ENCODE measurements at places on chromosomes 7 and 10.

DNA sequence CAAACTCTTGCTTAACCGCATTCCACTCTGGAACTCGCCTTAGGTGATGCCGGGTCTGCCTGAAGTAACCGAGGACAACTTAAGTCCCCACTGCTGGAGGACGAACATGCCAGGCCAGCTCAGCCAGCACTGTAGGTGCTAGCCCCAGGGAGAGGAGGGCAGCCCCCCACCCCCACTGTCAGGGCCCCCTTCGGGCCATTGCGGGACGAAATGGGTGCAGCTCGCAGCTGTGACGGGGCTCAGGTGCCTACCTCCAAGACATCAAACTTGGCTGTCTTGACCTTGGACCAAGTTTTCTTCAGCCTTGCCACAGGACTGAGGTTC is 60.4 kb downstream of the CSGALNACT2 start:
- no peak for DNase-seq

DNA sequence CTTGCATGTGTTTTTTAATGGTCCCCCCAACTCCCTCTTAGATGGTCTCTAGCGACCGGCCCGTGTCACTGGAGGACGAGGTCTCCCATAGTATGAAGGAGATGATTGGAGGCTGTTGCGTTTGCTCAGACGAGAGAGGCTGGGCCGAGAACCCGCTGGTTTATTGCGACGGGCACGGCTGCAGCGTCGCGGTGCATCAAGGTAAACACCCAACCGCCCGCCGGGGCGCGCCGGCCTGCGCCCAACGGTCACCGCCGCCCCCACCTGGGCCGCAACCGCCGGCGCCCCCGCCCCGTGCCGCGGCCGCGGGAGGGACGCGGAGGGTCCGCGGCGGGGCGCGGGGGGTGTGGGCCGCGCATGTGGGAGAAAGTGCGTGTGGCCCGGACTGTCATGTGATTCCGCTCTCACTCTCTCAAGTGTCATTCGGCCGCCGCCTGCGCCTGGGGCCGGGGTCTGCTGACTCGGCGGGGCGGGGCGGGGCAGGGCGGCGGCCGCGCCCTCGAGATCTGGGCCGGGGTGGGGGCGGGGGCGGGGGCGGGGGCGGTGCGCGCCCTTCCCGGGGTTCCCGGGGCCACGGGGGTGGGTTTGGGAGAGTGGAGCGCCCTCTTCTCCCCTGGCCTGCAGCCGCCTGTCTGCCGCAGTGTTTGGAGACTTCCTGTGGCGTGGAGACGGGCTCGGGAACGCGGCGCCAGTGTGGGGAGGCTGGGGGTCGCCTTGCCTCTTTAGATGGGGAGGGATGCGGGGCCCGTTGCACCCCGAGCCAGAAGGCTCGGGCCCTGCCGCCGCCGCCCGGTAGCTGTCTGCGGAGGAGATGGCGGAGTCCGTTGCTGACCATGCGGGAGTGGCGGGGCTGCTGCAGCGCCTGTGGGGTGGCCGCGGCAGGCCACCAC is 817 bp downstream of the MLLT10 start:
- no peak for DNase-seq

- DNase-seq, result no peak
Measured at GRCh38 chr10:114261076-114261475, 22.0 kb downstream of the VWA2 start.

GRCh38 chr10:50576245-50576815 is 47.4 kb downstream of the SGMS1 start:
- DNase-seq, result no peak

GRCh38 chr10:9853405-9854355 is 1164.0 kb upstream of the CELF2 start:
- DNase-seq, result no peak

DNA sequence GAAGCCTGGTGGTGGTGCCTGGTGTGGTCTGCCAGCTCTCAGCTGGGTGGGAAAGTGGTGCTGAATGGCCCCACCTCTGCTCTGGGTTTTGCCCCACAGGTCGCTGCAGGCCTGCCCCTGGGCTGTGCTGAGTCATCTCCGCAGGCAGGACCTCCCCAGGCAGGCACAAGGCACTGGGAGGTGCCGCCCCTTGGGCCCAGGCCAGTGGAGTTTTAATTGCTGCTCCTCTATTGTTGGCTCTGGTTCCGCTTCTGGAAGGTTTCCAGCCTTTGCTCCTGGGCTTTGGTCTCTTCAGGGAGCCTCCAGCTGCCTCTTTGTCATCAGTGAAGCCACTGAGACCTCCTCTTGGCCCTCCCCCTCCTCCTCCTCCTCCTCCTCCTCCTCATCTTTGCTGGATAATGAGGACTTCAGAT is 180.3 kb upstream of the GRB10 start:
- no peak for DNase-seq

DNA sequence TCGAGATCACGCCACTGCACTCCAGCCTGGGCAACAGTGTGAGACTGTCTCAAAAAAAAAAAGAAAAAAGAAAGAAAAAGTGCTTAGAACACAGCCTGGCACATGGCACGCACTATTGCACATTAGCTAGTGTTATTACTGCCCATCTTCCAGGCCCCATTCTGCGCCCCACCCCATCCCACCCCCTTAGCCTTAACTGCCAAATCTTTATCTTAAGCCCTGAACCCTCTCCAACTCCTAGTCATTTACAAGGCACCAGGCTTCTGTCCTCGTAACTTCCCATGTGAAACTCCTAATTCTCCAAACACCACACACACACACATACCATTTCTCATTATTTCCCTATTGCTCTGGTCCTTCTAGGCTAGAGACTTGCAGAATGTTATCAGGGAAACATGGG is 4.8 kb downstream of the FRAT2 start:
- no peak for DNase-seq

DNA sequence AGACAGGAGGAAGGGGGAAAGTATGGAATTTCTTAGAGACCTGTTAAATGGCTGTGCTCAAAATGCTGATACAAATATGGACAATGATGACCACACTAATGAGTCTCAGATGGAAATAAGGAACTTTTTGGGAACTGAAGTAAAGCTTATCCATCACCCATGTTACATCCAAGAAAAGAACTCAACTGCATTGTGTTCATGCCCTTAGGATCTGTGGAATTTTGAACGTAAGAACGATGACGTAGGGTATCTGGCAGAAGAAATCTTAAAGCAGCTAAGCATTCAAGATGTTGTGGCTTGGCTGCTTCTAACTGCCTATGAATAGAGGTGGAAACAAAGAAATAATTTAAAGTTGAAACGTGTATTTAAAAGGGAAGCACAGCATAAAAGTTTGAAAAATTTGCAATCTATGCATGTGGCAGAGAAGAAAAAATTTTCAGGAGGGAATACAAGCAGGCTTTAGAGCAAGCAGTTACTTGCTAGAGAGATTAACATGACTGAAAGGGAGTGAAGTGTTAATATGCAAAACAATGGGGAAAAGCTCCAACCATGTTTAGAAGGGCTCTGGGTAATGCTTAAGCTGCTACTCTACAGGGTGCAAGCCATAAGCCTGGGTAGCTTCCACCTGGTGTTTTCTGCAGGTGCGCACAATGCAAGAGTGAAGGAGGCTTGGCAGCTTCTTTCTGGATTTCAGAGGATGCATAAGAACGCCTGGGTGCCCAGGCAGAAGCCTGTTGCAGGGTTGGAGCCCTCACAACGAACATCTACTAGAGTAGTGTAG is 499.7 kb upstream of the SEMA3D start:
- DNase-seq, result no peak

DNA sequence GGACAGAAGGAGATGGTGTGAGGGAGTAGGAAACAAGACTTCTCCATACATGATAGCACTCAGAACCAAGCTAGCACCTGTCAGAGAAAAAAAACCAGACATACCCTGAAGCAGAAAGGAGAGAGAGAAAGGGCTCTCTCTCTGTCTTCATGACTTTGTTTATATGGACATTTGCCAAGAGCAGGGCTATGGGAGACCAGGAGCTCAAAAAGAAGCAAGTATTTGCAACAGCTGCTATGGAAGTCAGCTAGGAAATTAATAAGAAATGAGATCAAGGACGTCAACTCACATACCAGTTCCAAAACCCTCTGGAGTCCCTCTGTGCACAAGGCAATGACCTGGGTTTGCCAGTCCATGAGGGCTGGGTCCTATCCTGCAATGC is 111.6 kb downstream of the SGMS1 start:
- no peak for DNase-seq

- no peak for DNase-seq
Measured at GRCh38 chr7:5350600-5351385, 68.0 kb downstream of the SLC29A4 start.

- DNase-seq, result no peak
Measured at GRCh38 chr10:70478191-70479164, at the start of gene PALD1. TSS of gene PALD1 (plus strand) at chr10:70478767. CDS start at chr10:70525952, 47,185 bp downstream.

DNA sequence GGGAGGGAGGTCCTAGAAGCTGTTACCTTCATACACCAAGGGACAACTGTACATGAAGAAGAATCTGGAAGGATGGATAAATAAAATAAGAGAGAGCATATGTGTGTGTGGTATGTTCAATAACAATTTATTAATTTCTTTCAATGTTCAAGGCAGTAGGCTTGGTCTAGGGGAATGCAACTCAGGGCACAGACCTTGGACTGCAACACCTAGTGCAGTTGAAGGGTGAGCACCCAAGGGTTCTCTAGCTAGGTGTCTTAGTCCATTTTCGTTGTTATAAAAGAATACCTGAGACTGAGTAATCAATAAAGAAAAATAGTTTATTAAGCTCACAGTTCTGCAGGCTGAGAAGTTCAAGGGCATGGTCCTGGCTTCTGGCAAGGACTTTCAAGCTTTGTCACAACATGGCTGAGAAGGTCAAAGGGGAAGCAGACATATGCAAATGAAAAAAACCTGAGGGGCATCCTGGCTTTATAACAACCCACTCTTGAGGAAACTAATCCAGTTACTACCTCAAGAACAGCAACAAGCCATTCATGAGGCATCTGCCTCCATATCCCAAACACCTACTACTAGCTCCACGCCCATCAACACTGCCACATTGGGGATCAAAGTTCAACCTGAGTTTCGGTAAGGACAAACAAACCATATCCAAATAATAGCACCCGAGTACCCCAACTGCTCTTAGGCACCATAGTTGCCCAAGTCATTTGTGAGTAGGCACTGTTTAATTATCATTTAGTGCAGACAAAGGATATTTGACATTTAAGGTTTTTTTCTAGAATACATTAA is 15.7 kb upstream of the SGCE start:
- DNase-seq, result no peak

DNA sequence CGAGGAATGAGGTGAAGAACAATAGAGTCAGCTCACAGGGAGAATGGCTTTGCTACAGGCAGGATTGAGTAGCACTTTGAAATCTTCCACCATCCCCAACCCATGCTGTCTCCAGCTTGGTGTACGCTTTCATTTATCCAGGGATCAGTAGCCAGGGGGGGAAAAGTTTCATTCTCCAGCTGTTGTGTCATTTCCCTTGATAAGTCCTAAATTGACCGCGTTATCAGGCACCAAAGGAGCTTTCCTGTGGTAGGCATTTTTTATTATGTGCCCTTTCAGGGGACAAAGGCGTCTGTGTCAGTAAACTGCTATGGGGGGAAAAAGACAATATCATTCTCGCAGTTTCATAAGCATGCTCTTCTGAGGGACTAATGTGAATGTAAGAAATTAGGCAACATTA is 106.6 kb upstream of the YAE1 start:
- no peak for DNase-seq

DNA sequence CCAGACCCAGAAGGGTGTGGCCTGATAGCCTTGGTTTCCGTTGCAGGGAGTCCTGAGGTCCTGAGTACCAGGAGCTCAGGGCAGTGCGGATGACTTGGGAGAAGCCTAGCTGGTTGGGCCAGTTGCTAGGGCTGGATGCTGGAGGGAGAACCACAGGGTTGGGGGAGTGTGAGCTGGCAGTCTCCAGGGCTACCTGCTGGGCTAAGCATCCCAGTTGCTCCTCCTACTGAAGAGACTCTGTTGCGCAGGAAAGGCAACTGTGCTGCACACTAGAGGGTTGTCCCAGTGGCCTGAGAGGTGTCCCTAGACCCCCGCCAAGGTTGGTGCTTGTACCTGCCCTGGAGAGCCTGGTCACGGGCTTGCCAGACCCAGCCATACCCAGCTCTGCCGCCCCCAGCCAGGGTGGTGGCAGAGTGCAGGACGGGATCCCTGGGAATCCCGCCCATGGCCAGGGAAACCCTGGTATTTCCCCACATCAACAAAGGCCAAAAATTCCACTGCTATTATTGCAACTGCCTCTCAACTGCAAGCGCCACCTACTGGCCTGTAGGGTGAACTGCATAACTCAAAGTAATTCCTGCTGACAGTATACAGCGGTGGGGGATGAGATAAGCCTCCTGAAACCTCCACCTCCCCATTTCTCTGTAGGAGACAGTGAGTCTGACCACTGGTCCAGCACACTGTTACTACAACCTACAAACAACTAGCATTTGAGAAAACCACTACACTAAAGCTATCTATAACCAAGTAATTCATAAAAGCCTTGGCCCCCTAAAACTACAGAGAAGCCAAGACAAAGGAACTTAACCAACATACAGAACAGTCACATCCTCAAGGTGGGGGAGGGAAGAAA is 67.6 kb upstream of the DDC start:
- peak; percentile 12 for DNase-seq

DNA sequence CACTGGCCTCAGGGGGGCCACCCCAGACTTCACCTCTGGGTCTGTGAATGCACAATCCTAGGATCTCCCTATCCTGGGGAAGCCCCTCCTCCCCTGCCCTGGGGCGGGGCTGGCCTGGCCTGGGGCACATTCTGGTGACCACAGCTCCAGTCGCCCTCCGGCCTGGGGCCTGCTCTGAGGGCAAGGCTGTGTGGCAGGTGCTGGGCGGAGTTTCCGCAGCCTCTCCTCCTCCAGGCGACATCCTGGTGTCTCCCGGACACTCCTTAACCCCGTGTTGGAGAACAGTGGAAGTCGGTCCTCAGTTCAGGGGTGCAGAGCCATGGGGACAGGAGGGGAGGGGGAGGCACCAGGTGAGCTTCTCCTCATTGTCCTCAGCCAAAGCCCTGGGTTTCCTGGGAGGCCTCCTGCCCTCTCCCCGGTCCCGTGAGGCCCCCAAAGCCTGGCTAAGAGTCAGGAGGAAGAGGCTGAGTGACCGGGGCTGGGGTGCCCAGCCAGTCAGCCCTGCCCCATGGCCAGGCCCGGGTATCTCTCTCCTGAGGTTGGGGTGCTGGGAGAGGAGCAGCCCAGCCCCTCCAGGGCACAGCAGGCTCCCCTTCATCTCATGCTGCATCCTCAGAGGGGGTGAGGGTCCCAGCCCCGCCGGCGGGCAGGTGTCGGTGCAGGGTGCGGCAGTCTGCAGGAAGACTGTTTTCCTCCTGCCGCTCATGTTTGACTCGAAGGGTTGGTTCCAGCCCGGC is 22.6 kb downstream of the UNCX start:
- no peak for DNase-seq

DNA sequence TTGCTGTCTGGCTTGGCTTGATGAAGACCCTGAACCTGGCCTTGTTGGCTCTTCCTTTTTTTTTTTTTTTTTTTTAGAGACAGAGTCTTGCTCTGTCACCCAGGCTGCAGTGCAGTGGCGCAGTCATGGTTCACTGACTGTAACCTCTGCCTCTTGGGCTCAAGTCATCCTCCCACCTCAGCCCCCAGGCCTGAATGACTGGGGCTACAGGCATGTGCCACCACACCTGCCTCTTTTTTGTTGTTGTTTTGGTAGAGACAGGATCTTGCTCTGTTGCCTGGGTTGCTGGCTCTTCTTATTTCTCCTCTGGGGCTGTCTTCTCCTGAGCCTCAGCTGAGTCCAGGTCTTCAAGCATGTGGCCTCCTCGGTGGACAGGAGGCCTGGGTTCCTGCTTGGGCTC is 44.7 kb downstream of the PRF1 start:
- DNase-seq, result no peak

- no peak for DNase-seq
Measured at GRCh38 chr10:3398825-3399646, 226.5 kb upstream of the PITRM1 start.

Data from activated CD8-positive, alpha-beta memory T cell treated with anti-CD3 and anti-CD28 coated beads for 1 hour (primary cell).